ENCODE measurements at places on chromosomes 5 and 9. TPM values are rescaled to one million over a fixed set of nuclear protein-coding genes. Genes with fewer than 3 reads are reported as not detected.

DNA sequence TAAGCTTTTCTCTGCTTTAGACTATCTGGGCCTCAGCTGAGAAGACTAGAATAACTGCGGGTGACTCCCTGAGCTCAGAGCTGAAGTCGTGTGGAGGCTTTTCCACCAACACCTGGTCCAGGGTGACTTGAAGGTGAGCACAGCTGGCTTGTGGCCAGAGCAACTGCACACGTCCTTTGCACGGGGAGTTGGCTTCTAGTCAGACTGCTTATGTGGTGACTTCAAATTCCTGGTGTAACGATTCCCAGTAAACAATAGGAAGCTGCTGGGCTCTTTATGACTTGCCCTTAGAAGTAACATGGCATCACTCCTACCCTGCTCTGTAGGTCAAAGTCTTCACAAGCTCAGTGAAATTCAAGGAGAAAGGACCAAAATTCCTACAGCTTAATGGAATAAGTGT lies 800.6 kb upstream of the CDH6 start:
- no peaks in the 10 kb centered on the region for H3K4me1 ChIP-seq
- no peaks in the 10 kb centered on the region for H3K27me3 ChIP-seq
- H3K4me3 ChIP-seq, result no peak overlapping the region
- no peaks in the 10 kb centered on the region for H3K36me3 ChIP-seq

DNA sequence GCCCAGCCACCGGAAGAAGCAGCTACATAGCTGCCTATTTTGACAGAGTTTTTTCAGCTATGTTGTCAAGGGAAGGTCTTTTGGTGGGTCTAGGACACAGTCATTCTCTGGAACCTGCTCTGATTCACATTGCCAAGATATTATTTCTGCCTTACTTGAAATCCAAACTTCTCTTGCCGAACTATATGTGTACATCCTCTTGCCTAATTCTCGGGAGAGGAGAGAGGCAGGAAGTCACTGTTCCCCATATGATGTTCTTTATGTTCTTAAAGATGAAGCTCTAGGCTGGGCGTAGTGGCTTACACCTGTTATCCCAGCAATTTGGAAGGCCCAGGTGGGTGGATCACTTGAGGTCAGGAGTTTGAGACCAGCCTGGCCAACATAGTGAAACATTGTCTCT lies 8.6 kb downstream of the TMEM252 start:
- H3K4me3 ChIP-seq, result no peak overlapping the region
- no peak overlapping the region for H3K27ac ChIP-seq
- H3K4me1 ChIP-seq, result no peaks in the 10 kb centered on the region

DNA sequence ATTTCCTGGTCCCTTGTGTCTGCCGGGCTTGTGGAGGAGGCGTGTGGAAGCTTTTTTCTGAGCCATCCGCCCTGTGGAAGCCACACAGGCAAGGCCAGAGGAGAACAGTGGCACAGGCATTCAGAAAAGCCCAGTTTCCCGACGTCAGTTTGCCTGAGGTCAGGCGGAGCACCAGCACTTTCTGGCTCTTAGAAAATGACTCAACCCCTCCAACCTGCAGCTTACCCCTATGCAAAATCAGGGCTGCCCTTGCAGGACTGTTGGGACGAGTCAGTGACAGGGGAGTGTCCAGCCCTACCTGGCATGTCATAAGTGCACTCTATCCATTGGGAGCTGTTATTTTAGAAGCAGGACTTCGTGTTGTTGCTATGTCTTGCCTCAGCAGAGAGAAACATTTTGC lies 216.0 kb downstream of the NR3C1 start:
- H3K27ac ChIP-seq, result no peak overlapping the region
- H3K4me3 ChIP-seq, result no peak overlapping the region
- peaks cover 15% of the 10 kb centered on the region for H3K36me3 ChIP-seq
- H3K4me1 ChIP-seq, result peaks cover 43% of the 10 kb centered on the region
- no peak for DNase-seq

SNCB gene
- total RNA-seq, result not detected
